ENCODE measurements at places on chromosomes 3 and 15.

- DNase-seq, result peak; percentile 97
Measured at GRCh38 chr3:140941434-140942220, at the start of gene SLC25A36. SLC25A36 (plus strand) TSS chr3:140941836; CDS start chr3:140942055, 219 bp downstream.

DNA sequence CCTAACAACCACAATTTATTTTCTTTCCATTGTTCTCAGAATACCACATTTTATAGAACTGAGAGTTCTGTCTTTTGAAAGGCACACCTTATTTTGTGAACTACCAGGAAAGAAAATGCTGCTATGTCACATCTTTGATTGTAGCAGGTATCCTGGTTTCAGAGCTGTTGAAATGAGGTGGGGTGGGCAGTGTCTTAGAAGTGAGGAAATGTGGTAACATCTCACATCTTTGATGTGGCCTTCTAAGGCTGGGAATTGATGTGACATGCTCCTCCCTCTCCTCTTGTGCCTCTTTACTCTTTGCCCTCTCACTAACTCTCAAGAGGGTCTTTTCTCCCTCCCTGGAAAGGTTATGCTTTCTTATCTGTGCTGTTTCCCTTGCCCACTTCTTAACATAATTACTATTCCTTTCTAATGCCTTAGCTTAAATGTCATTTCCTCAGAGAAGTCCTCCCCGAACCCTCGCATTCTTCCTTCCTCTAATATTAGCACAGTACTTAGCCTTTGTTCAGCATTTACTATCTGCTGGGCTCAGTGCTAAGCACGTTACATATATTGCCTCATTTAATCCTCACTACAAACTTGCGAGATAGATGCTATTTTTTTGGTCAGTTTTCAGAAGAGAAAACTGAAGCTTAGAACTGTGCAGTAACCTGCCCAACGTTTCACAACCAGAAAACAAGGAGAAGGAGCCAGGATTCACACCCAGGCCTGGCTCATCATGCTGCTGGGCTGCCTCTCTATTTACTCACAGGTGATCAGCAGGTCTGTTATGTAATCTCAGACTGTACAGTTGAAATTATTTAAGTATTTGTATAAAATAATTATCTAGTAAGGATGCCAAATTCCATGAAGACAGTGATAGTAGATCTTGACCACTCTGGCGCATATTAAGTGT, 24.0 kb upstream of the SPTSSB start:
- no peak for DNase-seq

DNA sequence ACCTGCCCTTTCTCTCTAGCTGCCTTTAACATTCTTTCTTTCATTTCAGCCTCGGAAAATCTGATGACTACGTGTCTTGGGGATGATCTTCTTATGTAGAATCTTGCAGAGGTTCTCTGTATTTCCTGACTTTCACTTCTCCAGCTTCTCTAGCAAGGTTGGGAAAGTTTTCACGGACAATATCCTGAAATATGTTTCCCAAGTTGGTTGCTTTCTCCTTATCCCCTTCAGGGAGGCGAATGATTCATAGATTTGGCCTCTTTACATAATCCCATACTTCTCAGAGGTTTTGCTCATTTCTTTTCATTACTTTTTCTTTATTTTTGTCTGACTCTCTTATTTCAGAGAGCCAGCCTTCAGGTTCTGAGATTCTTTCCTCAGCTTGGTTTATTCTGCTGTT, 62.1 kb upstream of the CCDC54 start:
- DNase-seq, result peak; percentile 22

DNA sequence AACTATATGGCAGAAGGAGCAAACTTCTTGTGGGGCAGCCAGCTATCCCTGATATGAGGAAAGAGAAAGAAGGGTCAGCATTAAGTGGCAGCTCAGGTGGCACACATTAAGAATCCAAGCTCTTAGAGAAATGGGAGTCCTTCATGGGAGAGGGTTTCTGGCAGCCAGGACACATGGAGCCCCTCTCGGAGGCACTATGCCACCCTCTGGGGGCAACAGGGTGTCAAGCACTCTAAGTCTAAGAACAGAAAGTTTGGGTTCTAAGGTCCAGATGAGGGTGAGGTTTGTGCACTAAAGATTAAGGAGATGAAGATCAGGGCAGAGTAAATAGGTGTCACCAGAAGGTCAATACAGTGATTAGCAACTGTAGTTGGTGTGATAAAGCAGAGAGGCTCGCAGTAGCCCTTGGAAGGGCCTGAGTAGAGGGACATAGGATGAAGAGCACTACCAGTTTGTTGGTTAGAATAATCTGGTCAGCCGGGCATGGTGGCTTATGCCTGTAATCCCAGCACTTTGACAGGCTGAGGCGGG, 89.3 kb downstream of the ST6GAL1 start:
- no peak for DNase-seq

GRCh38 chr3:46624533-46624932, 12.2 kb downstream of the FAM240A start:
- no peak for DNase-seq

GRCh38 chr3:155442072-155442471, 148.6 kb upstream of the STRIT1 start:
- peak; percentile 80 for DNase-seq

- no peak for DNase-seq
Measured at GRCh38 chr3:131109156-131109555, 82.5 kb downstream of the NEK11 start.

- peak; percentile 62 for DNase-seq
Measured at GRCh38 chr15:63371297-63371918, 10.2 kb downstream of the CA12 start.

DNA sequence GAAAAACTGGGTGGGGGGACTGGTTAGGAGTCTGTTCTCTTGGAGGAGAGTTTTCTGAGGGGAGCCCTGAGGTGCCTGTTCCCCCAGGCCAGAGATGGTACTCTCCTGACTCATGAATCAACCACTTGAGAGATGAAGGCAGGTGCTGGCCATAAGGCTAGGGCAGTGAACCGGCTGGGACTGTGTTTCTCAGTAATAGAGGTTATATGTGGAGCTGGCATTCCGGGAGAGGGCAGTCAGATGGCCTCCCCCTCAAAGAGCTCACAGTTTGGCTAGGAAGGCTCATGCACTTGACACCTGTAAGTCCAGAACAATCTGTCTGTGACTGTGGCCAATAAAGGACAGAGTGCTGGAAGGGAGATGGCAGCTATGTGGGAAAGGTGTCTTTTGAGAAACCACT, 10.0 kb upstream of the SCN10A start:
- no peak for DNase-seq

GRCh38 chr15:73695773-73696640, 11.8 kb downstream of the CD276 start:
- DNase-seq, result no peak

- no peak for DNase-seq
Measured at GRCh38 chr3:42660131-42660715, 6.7 kb downstream of the ZBTB47 start.

- peak; percentile 4 for DNase-seq
Measured at GRCh38 chr3:87088430-87088992, 97.6 kb upstream of the VGLL3 start.

- no peak for DNase-seq
Measured at GRCh38 chr3:100384733-100385525, 16.0 kb downstream of the TOMM70 start.

DNA sequence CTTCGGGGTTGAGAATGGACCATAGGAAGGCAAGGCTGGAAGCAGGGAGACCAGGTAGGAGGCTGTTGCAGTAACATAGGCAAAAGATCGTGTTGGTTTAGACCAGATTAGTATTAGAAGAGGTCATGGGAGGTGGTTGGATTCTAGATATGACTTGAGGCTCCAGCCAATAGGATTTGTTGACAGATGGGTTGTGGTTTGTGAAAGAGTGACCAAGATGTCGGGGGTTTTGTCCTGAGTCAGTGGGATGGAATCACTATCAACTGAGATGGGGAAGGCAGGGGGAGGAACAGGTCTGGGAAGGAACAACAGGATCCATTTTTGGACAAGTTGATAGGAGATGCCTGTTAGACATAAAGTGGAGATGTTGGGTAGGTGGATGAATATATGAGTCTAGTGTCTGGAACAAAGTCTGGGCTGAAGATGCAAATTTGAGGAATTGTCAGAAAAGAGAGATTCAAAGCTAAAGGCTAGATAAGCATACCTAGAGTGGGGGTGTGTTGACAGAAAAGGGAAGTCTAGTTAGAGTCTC, 95.5 kb upstream of the NPHP3 start:
- DNase-seq, result no peak

DNA sequence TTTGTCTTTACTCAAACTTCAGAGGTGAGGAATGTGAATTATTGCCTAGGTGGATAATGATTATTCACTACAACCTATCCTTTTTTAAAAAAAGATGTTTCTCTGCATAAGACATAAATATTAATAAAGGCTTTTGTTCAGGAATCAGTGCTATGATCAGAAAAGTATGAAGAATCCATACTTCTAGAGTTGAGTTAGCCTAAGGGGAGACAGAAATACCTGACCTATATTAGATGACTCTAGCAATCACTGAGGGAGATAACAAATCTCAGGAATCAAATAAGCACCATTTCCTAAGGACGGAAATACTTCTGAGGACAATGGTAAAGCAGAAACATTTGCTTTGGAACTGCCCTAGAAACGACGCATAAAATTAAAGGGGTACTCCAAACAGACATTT, 763.8 kb downstream of the GBE1 start:
- DNase-seq, result no peak

DNA sequence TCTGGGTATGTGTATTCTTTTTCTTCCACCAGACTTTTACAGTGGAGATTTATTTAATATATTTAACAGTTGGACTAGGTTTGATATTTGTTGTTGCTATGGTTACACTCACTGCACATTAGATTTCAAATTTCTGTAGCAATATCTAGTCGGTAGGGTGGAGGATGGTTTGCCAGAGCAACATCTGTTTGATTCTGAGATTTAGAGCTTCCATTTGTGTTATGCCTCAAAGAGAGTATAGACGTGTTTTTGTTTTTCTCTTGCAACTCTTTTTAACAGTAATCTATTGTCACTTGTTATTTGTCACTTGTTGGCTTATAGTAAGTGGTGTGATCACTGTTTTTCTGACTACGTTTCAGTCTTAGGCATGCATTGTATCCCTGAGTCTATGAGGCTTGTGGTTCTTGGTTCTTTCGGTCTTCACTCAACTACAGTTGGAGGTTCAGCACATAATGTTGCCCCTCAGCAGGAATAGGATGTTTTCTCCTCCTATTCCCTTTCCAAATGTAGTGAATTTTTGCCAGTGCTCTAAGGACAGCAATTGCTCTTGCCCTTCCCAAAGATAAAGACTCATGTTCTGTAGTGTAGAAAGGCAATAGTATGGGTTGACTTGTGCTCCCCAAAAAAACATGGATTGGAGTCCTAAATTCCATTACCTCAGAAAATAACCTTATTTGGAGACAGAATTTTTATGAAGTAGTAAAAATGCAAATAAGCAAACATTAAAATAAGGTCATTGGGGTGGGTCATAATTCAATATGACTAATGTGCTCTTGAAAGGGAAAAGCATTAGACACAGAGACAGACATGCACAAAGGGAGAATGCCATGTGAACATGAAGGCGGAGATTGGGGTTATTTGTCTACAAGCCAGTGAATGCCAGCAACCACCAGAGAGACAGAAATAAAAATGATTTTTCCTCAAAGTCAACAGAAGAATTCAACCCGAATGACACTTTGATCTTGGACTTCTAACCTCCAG, 692.1 kb downstream of the DIPK2A start:
- DNase-seq, result no peak

DNA sequence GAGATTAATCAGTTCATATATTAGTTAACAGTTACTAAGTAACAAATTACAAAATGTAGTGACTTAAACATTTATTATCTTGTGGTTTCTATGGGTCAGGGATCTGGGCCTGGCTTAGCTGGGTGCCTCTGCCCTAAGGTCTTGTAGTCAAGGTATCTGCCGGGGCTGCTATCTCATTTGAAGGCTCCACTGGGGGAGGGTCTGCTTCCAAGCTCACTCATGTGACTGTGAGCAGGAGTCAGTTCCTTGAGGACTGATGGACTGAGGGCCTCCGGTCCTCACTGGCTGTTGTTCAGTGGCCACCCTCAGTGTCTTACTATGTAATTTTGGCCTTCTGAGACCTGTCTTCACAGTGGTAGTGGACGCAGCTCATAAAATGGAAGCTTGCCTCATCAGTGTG, 135.9 kb upstream of the PLXNA1 start:
- no peak for DNase-seq

DNA sequence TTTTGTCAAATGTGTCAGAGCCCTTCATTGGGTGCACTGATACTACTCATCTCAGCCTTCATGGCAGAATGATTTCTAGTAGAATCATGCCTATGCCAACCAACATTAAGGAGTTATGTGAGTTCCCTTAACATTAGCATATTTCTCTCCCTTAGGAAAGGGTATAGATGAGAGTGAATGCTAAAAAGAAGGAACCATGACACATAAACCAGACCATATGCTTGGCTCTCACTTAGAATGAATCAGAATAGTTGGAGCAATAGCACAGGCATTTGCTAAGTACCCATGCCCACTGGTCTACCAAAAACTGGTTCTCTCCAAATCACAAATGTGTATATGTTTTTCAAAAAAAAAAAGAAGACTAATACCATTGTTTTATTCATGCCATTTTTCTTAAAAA, 51.1 kb downstream of the STRIT1 start:
- DNase-seq, result peak; percentile 82

- DNase-seq, result no peak
Measured at GRCh38 chr15:49721621-49722020, 100.8 kb downstream of the DTWD1 start.

DNA sequence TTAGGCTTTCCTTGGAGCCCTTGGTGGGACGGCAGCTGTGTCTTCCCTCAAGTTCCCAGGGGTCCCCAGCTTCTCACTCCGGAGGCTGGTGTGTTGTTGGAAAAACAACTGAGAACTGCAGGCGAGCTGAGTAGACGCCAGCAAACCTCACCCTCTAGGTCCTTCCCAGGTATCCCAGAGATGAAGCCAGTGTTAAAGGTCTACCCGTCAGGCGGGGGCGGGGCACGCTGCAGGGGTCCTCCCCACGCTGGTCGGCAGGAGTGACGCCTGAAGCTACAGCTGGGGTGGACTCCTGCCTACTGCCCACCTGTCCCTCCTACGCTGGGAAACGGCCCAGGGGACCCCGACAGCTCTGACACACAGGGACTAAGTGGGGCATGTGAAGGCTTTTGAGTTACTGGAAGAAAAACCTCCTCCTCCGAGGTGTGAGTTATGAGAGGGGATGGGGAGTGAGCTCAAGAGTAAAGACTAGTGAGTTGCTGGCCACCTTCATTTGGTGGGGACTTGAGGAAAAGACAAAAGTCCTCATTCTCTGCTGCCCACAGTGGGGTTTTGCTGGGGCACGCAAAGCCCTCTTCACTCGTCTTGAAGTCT, 32.2 kb upstream of the SNRPA1 start:
- DNase-seq, result no peak

GRCh38 chr3:126407412-126408044, 12.8 kb downstream of the CFAP100 start:
- DNase-seq, result no peak

- DNase-seq, result no peak
Measured at GRCh38 chr3:142026333-142026732, 123.0 kb downstream of the TFDP2 start.

GRCh38 chr15:40793216-40793989, 13.5 kb upstream of the ZFYVE19 start:
- DNase-seq, result peak; percentile 89

DNA sequence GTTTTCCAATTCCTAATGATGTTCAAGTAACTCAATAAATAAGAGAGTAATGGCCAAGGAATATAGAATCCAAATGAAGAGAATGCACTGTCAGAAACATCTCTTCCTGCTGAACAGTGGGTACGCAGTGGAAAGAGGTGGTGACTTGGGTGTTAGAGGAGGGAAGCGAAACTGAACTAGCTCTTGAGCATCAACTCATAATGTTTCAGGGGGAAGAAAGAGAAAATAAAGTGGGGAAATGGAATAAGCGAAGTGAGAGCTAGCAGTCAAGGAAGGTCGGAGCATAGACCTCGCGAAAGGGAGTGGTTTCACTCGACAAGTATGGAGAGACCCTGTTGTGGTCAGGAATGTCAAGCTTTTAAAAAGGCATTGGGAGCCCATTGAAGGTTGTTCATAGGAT, 309.5 kb downstream of the GAP43 start:
- no peak for DNase-seq

Measured in HCEC 1CT (cell line).